NCI-H1105 treated with DMSO at 0.1 percent for 48 hours (cell line): ENCODE measurements at places on chromosomes 3 and 15.

DNA sequence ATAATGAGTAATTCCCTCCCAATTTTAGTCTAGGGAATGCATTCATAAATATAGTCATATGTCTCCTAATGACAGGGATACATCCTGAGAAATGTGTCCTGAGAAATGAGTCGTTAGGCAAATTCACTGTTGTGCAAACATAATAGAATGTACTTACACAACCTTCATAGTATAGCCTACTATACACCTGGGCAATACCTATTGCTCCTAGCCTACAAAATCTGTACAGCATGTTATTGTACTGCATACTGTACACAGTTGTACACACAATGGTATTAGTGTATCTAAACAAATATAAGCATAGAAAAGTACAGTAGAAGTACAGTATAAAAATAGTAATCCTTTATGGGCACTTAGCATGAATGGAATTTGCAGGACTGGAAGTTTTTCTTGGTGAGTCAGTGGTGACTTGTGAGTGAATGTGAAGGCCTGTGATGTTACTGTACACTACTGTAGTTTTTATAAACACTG lies 6.6 kb downstream of the DTWD1 start:
- no peak for DNase-seq

- no peak for DNase-seq
Observed at GRCh38 chr15:87669846-87670245, 586.7 kb downstream of the NTRK3 start.

- no peak for DNase-seq
Observed at GRCh38 chr3:57731311-57731710, 24.8 kb upstream of the SLMAP start.

DNA sequence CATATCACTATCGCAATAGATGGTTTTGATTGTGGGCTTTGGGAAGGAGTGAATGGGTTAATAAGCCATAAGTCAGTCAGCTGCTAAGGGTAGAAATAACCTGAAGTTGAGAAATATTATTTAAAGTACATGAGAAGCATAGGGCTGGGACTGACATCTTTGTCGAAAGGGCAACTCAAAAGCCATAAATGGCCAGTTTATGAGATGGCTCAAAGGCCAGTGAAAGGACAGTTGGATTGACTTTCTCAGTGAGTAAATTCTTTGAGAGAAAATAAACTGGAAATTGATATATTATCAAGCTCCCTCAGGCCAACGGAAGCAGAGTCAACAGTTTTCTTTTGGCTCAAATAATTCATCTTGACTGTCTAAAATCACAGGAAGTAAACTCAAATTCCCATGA lies 419.8 kb downstream of the NSUN3 start:
- no peak for DNase-seq

- DNase-seq: peak; percentile 43
Observed at GRCh38 chr15:73927003-73927475, 777 bp downstream of the LOXL1 start.

DNA sequence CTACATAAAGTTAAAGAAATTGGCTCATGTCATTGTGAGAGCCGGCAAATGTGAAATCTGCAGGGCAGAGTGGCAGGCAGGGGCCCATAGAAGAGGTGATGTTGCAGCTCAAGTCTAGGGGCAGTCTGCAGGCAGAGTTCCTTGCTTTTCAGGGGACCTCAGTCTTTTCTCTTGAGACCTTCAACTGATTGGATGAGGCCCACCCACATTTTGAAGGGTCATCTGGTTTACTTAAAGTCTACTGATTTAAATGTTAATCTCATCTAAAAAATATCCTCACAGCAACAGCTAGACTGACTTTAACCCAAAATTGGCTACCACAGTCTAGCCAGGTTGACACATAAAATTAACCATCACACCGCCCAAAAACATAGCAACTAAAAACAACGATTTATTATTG lies 77.6 kb upstream of the ALDH1L1 start:
- no peak for DNase-seq

- no peak for DNase-seq
Observed at GRCh38 chr3:5390221-5390620, 202.7 kb downstream of the EDEM1 start.

GRCh38 chr3:65035246-65035645 lies 347.4 kb upstream of the ADAMTS9 start:
- no peak for DNase-seq

DNA sequence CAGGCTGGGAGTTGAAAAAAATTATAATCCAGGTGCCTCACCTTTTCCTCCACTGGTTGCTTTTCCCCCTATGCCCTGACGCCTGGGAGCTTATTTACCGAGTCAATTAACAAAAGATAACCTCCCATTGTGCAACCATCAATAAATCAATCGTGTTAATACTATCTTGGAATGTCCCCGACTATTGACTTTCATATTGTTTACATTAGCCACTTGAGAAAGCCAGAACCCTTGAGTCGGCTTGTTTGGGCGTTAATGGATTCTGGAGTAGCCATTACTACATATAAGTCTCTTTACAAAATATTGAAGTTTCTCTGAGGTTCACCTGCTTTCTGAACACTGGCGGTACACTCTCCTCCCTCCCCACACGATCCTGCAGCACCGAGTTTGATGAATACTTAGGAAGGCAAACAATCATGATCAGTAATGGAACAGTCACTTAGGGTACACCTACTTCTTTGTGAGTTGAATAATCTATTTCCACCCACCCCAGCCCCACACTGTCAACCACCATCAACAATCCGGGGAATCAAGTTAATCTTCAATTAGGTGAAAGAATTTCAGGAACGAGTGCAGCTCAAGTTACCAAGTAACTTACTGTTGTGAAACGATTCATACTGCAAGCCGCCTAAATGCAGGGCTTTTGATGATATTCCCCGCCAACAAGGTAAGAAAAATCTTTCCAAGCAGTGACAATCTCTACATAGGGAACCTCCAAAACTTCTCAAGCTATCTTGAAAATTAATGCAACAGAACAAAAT lies 159.3 kb upstream of the NR2F2 start:
- DNase-seq: peak; percentile 70

DNA sequence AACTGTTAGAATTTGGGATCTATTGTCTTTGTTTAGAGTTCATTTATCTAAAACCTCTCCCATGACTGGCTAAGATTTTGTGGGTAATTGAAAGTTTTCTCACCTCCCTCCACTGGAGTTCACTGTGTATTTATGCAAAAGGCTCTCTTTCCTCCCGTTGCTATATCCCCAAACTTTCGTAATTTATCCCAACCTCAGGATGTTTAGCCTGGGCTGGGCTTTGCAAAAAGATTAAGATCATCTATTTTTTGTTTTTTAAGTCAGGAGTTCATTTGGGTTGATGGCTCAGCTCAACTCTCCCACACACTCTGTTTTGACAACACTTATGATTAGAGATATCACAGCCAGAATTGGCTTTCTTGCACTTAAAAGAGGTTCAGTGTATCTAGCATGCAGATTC lies 27.0 kb downstream of the SUCNR1 start:
- DNase-seq: no peak

DNA sequence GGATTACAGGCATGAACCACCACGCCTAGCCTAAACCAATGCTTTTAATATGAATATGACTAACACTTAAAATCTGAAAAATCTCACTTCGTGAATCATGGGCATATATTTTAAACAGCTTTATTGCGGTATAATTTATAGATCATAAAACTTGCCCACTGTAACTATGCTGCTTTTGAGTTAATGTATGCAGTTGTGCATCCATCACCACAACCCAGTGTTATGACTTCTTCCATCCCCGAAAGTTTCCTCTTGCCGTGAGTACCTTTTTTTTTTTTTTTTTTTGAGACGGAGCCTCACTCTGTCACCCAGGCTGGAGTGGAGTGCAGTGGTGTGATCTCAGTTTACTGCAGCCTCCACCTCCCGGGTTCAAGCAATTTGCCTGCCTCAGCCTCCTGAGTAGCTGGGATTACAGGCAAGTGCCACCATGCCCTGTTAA lies 7.1 kb downstream of the KAT2B start:
- no peak for DNase-seq

- DNase-seq: peak; percentile 2
Observed at GRCh38 chr3:42653560-42654330, at the start of gene ZBTB47. Gene ZBTB47, plus strand, starts transcription at chr3:42653697. Its CDS starts 4,659 bp downstream, at chr3:42658356.

- no peak for DNase-seq
Observed at GRCh38 chr3:173238091-173238490, 97.1 kb upstream of the SPATA16 start.

- DNase-seq: no peak
Observed at GRCh38 chr3:13866041-13866965, 13.6 kb downstream of the WNT7A start.

- DNase-seq: peak; percentile 81
Observed at GRCh38 chr3:105174017-105174615, 192.6 kb upstream of the ALCAM start.

- DNase-seq: no peak
Observed at GRCh38 chr3:127629467-127630403, 750 bp downstream of the PODXL2 start.

DNA sequence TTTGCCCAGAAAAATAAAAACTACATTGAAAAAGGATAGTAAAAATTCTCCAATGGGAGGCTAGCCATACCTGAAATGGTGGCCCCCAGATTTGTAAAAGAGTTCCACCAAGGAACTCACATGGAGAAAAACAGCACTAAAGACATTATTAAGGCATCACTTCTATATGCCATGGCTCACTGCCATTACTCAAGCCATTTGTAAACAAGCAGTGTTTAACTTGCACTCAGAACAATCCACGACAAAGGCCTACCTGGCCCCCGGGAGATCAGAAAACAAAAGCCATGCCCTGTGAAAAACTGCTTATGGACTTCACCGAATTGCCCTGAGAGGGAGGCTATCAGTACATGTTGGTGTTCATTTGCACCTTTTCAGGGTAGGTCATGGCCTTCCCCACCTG lies 19.6 kb downstream of the CCR8 start:
- no peak for DNase-seq

DNA sequence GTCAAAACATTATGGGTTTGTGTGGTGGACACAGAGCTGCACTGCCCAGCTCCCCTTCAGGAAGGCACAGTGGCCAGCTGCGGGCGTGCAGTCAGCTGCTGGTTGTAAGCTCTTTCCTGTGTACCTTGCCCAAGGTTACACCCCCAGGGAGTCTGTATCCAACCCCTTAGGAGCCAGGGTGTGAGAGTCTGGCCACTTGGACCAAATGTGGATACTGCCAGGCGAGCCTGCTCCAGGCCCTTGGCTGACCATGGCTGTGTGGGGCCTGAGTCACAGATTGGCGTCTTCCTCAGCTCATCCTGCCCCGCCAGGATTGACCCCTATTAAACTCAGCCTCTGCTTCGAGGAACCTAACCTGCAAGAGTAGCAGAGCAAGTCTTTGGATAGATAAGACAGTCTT lies 56.9 kb downstream of the ABHD5 start:
- no peak for DNase-seq

DNA sequence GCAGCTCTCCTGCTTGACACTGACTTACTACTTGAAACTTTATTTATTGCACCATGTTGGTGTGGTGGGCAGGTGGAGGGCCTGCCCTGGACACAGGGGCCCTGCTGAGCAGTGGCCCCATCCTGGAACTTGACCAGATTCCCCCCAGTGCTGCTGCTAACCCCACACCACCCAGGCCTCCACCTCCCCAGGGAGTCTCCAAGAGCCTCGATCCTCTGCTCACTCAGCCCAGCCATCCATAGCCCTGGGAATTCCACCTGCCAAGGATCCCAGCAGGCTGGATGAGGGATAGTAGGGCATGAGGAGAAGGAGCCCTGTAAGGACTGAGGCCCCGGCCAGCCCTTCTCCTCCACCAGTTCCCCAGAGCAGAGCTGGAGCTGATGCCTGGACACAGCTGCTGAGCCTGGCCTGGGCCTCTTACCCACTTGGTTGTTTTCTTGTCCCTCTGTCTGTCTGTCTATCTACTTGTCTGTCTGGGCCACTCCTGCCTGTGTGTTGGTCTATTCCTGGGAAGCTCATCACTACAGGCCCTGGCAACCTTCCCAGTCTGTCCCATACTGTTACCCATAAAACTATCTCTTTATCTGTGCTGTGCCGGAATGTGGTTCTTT lies 2.8 kb downstream of the CHAC1 start:
- DNase-seq: no peak

GRCh38 chr3:14430706-14431451 lies 28.5 kb downstream of the SLC6A6 start:
- DNase-seq: no peak

GRCh38 chr15:63192619-63193206 lies 3.3 kb downstream of the RAB8B start:
- no peak for DNase-seq

DNA sequence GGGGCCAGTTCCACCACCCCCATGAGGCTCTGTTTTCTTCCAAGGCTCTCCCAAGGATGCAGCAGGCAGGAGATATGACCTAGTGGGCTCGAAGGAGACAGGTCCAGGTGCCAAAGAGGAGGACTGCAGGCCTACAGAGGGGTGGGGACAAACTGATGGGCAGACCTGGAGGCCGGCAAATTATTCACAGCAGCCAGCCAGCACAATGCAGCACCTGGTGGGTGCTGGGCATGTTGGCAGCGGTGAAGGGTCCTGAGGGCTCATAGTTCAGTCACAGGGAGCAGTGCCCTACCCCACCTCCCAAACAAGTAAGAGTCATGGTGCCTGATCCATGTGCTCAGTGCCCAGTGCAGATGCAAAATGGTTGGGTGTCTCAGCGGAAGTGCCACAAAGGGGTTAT lies 171.7 kb downstream of the ABHD5 start:
- no peak for DNase-seq

- DNase-seq: no peak
Observed at GRCh38 chr15:31269816-31270575, 56.6 kb upstream of the KLF13 start.

DNA sequence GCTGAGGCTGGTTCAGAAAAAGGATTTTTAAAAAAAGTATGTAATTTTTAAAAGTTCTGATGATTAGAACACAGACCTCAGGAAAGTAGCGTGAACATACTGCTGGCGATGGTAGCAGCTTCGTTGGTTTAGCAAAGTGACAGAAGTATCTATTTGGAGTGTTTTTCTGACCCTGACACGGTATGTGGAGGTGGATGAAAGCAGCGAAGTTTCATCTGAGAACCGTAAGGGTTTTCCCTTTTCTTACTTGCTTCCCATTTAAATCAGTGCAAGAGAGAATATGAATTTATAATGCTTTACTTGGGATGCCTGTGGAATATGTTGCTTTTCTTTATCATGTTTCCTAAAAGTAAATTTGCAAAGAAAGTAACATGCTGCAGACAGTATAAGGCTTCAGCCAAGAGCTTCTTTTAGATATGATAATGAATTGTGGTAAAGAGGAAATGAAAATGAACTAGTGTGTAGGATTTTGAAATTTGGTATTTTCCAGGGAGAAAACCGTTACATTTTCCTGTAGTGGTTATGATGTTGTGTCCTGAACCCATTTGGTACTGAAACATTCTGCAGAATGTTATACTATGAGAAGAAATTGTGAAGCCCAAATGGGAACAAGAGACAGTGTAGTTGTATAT lies 3.9 kb downstream of the CHST2 start:
- no peak for DNase-seq
